ENCODE measurements at places on chromosomes 1 and 21. TPM values are rescaled to one million over a fixed set of nuclear protein-coding genes. Genes with fewer than 3 reads are reported as not detected.

DNA sequence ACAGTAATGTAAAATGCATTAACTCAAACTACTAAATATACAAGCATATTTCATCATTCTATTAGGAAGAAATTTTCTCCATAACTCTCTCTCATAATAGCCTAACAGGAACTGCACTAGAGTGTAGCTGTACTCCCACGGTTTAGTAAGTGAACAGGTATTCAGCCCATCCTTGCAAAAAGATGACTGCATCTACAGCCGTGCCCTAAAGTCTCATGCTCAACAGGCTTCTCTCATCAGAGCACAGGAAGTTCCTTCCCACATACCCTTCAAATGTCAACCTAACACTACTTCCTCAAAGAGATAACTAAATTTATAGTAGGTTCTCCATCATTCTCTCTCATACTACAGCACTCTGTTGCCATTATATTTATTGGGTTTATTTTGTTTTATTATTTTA is 251.6 kb downstream of the AKT3 start:
- no peak overlapping the region for H3K4me3 ChIP-seq
- no peaks in the 10 kb centered on the region for H3K36me3 ChIP-seq
- peak overlapping the region; percentile 23 for H3K27ac ChIP-seq
- no peaks in the 10 kb centered on the region for H3K27me3 ChIP-seq
- DNase-seq: no peak
- H3K4me1 ChIP-seq: peaks cover 7% of the 10 kb centered on the region

DNA sequence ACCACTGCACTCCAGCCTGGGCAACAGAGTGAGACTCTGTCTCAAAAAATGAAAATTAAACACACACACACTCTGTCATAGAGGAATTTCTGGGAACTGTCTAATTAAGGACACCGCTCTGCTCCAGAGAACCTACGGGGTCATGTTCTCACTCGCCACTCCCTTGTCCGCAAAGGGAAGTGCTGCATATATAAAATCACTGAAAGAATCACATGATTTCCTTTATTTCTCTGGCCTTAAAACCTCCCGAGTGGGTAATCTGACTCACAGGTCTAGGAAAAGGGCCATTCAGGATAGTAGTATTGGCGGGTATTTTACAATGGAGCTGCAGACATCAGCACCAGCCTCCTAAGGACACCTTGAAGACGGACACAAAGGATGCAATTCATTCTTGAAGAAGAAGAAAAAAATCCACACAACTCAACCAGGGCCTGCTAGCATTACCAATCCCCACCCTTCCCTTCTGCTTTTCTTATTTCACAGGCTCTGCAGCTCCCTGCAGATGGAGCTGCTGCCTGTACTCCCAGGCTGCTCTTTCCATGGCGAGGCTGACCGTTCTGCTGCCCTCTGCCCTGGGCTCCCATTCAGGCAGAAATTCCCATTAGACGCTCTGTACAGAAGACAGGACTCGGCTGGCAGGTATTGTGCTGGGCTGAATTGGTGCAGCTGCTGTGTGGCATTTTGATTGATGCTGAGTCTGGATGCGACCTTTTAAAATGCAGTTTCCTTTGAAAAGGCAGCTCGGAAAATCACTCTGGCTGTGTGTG is 53.3 kb upstream of the FAM89A start:
- no peak overlapping the region for H3K27ac ChIP-seq
- H3K27me3 ChIP-seq: no peaks in the 10 kb centered on the region
- no peaks in the 10 kb centered on the region for H3K4me1 ChIP-seq
- DNase-seq: no peak
- H3K36me3 ChIP-seq: no peaks in the 10 kb centered on the region

DNA sequence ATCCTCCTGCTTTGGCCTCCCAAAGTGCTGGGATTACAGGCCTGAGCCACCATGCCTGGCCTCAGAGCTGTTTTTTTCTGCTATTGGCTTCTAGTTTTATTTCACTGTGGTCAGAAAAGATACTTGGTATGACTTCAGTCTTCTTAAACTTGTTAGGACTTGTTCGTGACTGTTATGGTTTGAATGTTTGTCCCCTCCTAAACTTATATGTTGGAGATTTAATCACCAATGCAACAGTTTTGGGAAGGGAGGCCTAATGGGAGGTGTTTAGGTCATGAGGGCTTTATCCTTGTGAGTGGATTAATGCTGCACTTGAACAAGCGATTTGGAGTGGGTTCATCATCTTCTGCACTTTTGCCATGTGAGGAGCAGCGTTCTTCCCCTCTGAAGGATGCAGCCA is 24.5 kb upstream of the SOD1 start:
- H3K27me3 ChIP-seq: no peaks in the 10 kb centered on the region
- no peak overlapping the region for H3K4me3 ChIP-seq
- no peak overlapping the region for H3K27ac ChIP-seq
- H3K36me3 ChIP-seq: no peaks in the 10 kb centered on the region

DNA sequence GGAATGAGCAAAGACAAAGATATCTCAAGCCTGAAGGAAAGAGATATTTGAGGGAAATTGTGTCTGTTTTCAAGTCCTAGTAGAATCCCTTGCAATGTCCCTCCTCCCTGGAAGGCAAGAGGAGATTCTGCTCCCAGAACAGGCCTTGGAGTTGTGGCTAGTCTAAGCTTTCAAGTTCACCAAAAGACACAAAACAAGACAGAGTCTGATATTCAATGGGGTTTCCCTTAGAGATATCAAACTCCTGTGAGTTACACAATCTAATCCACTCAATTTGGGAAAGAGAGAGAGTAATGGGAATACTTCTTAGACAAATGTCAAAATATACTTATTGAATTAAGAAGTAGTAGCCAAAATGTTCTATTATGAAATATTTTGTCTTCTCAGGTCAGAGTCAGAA is 162.8 kb upstream of the ADAMTS5 start:
- no peak overlapping the region for H3K4me3 ChIP-seq
- no peaks in the 10 kb centered on the region for H3K4me1 ChIP-seq

DNA sequence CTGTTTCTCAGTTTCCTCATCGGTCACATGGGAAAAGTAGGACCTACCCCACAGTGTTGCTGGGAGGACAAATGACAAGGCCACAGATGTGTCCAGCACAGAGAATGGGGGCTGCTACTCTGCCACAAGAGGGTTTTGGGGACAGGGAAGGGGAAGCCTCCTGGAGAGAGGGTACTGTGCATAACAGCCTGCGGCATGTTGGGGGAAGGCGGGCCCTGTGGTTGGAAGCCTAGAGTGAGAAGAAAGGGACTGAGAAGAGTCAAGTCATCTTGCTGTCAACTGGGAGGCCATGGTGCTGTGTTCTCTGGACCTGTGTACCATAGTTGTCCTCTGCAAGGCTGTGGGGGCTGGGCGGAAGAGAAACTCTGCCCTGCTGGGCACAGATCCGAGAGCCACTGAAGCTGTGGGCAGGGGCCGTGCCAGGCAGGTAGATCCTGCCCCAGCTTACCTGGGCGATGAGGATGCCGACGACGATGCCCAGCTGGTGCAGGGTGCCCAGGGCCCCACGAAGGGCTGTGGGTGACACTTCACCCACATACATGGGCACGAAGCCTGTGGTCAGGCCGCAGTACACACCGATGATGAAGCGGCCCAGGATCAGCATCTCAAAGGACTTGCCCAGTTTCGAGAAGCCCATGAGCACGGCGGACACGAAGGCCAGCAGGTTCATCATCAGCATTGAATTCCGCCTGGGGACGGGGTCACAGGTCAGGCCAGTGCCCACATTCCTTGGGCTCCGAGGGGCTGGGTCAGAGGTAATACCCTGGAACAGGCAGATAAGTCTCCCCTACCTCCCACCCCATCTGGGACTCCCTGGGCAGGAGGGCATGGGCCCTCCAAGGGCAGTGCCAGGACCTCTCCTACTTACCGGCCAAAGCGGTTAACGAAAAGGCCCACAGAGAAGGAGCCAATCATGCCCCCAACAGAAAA is 28.2 kb downstream of the SLC2A1 start:
- H3K4me1 ChIP-seq: no peaks in the 10 kb centered on the region
- no peak overlapping the region for H3K27ac ChIP-seq
- DNase-seq: no peak
- no peaks in the 10 kb centered on the region for H3K36me3 ChIP-seq

GRCh38 chr1:19636065-19636464 is 8.0 kb upstream of the NBL1 start:
- no peak overlapping the region for H3K27ac ChIP-seq
- H3K4me1 ChIP-seq: no peaks in the 10 kb centered on the region
- H3K27me3 ChIP-seq: no peaks in the 10 kb centered on the region
- no peak overlapping the region for H3K4me3 ChIP-seq
- no peak for DNase-seq
- no peaks in the 10 kb centered on the region for H3K36me3 ChIP-seq

GRCh38 chr1:91765293-91765692 is 120.7 kb downstream of the TGFBR3 start:
- H3K4me3 ChIP-seq: no peak overlapping the region
- peak overlapping the region; percentile 22 for H3K27ac ChIP-seq
- H3K27me3 ChIP-seq: no peaks in the 10 kb centered on the region
- no peaks in the 10 kb centered on the region for H3K36me3 ChIP-seq

DNA sequence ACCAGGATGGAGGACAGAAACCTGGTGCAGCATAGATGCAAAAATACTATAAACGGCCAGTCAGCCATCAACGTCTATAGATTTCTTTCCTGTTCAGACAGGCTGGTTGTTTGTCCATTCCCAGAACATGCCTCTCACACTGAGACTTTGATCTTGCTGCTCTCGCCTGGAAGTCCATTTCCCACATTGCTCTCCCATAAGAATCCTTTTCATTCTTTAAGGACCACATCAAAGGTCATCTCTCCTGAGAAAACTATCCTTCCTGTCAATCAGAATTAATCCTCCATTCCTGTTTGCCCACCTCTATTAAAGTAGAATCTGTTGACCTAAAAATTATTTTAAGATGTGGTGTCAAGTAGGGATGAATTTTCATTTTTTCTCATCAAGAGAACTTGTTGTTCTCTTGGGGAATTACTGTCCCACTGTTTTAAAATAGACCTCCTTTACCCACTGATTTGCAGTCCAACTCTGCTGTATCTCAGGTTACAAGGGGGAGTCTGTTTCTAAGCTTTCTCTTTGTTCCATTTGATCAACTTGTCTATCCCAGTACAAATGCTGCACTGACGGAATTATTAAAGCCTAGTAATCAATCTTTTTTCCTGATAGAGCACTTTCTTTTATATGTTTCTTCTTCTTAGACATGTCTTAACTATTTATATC is 172.7 kb downstream of the PATJ start:
- H3K27me3 ChIP-seq: no peaks in the 10 kb centered on the region
- no peak overlapping the region for H3K27ac ChIP-seq
- no peaks in the 10 kb centered on the region for H3K36me3 ChIP-seq
- H3K4me3 ChIP-seq: no peak overlapping the region
- no peak for DNase-seq

DNA sequence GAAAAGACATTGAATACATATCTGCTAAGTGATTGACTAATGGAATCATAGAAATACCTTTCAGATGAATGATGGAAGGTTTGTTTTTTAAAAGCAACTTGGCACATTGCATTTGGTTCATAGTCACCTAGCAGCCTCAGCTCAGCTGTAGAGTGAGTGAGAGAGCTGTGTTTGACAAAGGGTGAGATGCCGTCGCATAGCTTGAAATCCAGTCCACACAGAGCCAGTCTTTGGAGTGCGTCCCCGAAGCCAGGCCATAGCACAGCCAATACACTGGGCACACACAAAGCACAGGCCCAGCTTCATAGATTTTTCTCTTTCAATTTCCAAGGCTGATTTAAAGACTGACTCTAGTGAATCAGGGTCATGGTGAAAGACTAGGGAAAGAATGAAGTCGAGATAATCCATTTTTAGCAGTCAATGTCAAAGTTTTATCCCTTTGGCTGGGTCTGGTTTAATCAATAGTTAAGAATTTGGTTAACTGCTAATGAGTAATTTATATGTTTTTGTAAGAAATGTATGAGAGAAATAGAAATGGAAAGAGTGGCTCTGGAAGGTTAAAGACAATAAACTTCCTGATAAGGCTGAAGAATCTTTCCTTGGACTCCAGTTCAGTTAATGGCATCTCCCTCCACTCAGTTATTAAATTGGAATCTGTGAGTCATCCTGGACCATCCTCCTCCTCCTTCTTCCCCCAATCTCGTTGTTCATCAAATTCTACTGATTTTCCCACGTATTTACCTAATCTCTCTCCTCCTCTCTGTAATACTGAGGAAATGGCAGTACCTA is 101.2 kb upstream of the IRF2BP2 start:
- H3K36me3 ChIP-seq: no peaks in the 10 kb centered on the region
- no peak overlapping the region for H3K4me3 ChIP-seq
- no peaks in the 10 kb centered on the region for H3K4me1 ChIP-seq
- no peak for DNase-seq

DNA sequence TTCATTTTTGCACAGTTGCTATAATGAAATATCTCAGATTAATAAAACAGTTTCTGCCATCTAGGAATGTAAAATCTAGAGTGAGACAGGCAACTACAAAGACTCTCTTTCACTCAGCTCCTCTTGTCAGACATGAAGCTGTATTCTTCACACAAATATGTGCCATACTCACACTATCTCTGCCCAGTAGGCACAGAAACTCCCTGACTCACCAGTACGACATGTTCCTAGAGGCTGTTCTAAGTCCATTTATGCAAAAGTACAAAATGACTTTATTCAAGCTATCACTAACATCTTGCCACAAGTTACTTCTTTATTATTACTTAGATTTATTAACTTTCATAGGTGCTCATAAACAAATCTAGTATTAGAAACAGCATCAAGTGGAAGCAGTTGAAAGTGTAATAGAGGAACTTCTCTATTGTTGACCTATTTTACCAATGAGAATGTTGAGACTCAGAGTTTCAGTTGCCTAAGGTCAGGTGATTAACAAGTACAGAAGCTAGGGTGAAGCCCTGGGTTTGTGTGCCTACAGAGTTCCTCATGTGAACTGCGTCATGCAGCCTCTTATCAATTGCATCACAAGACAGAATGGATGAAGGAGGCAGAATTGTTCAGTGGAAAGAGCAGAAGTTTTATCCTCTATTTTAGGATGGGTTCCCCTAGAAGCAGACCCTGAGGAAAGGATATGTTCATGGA is 98.9 kb downstream of the RGS2 start:
- no peaks in the 10 kb centered on the region for H3K36me3 ChIP-seq
- no peak for DNase-seq
- H3K27me3 ChIP-seq: no peaks in the 10 kb centered on the region
- H3K4me3 ChIP-seq: no peak overlapping the region
- no peaks in the 10 kb centered on the region for H3K4me1 ChIP-seq
- peak overlapping the region; percentile 59 for H3K27ac ChIP-seq

- H3K36me3 ChIP-seq: no peaks in the 10 kb centered on the region
- no peaks in the 10 kb centered on the region for H3K27me3 ChIP-seq
- no peak for DNase-seq
- H3K4me1 ChIP-seq: no peaks in the 10 kb centered on the region
These were observed 40.7 kb downstream of the TOMM20 start for GRCh38 chr1:235087906-235088305.

LORICRIN gene
- total RNA-seq: not detected

TMPRSS2 gene
- 0.26 TPM for total RNA-seq

SELP gene
- total RNA-seq: 32.3 TPM

MYBPH gene
- not detected for total RNA-seq

S100A7 gene
- total RNA-seq: not detected

DPH2 gene
- total RNA-seq: 18.5 TPM

ECM1 gene
- total RNA-seq: 6.6 TPM

CADM3 gene
- 8.8 TPM for total RNA-seq
